ENCODE measurements at places on chromosomes 6 and 20.

DNA sequence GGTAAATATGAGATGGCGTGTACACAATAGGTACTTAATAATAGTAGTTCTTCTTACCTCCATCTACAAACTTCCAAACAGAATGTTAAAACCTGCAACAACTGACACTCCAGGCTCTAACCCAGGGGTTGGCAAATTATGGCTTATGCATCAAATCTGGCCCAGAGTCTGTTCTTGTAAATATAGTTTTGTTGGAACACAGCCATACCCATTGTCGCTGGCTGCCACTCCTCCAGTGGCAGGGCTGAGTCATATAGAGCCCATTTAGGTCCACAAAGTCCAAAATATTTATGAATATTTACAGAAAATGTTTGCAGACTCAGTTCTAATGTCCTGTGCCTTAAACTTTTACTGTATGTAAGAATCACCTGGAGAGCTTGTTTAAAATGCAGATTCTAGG, 69.9 kb upstream of the BTBD3 start:
- no peak for DNase-seq

- no peak for DNase-seq
Observed at GRCh38 chr20:58277578-58278472, 31.7 kb upstream of the RAB22A start.

- no peak for DNase-seq
Observed at GRCh38 chr6:16230953-16231352, 7.4 kb upstream of the GMPR start.

GRCh38 chr6:102149191-102149590, 755.7 kb downstream of the GRIK2 start:
- DNase-seq: no peak

- DNase-seq: no peak
Observed at GRCh38 chr6:1137849-1138248, 174.0 kb upstream of the FOXQ1 start.

GRCh38 chr20:17494201-17494600, 37.0 kb downstream of the BFSP1 start:
- DNase-seq: no peak

GRCh38 chr6:42431356-42431755, 20.4 kb downstream of the TRERF1 start:
- DNase-seq: no peak

DNA sequence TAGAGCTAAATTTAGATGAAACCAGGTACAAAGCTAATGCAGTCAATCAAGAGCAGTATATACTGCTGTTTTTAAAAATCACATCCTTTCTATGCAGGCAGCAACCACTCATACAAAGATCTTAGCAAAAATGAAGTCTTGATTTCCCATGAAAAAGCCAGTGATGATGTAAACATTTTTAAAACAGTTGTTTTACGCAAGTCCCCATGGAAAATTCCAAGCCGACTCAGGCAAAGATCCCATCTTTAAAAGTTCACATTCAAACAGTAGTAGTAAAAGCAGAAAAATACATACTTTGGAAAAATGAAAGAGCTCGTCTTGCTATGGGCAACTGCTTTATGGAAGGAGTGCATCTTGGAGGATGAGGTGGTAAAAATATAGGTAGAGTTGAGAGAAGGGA, 84.0 kb downstream of the RCAN2 start:
- DNase-seq: no peak

- no peak for DNase-seq
Observed at GRCh38 chr20:5974531-5974930, 24.1 kb downstream of the MCM8 start.

DNA sequence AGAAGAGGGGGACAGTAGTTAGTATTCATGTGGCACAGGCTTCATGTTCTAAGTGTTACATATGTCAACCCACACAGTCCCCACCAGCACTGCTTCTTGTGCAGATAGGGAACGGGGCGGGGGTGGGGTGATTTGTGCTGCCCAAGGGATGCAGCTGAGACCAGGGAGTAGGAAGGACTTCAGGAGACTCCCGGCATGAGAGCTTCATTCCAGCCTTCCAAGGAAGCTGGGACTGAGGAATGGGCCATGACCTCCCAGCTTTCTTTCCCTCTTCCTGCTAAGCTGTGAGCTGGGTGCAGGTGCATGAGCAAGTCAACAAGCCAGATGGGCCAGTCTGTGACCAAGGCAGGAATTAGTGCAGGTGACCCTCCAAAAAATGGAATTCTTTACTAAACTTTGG, 9.2 kb downstream of the BEND3 start:
- DNase-seq: no peak

- DNase-seq: peak; percentile 25
Observed at GRCh38 chr6:33577106-33577535, 3.0 kb downstream of the BAK1 start.

DNA sequence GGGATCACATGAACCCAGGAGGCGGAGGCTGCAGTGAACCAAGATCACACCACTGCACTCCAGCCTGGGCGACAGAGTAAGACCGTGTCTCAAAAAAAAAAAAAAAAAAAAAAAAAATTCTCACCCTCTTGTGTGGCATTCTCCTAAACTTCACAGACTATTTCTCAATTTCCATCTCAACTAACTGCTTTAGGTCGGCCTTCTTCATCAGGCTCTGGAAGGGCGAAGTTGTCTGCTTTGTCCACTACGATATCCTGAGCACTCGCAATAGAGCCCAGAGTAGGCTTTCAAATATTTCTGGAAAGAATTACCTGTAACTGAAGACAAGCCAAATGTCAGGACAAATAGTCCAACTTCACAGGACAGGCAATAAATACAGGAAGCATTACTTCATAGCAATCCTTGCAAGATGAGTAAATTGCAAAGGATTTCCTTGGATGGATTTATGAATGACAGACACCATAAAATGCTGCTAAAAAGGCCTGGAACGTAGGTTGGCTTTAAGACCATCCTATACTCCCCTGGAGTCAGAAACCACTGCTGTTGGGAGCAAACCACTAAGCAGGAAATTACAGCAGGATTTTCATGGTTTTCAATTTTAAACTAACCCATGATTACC, 116.3 kb upstream of the SLC2A12 start:
- DNase-seq: no peak

GRCh38 chr6:162485464-162485863, 242.1 kb downstream of the PRKN start:
- no peak for DNase-seq

GRCh38 chr20:36754656-36755222, 8.8 kb upstream of the NDRG3 start:
- DNase-seq: peak; percentile 67

DNA sequence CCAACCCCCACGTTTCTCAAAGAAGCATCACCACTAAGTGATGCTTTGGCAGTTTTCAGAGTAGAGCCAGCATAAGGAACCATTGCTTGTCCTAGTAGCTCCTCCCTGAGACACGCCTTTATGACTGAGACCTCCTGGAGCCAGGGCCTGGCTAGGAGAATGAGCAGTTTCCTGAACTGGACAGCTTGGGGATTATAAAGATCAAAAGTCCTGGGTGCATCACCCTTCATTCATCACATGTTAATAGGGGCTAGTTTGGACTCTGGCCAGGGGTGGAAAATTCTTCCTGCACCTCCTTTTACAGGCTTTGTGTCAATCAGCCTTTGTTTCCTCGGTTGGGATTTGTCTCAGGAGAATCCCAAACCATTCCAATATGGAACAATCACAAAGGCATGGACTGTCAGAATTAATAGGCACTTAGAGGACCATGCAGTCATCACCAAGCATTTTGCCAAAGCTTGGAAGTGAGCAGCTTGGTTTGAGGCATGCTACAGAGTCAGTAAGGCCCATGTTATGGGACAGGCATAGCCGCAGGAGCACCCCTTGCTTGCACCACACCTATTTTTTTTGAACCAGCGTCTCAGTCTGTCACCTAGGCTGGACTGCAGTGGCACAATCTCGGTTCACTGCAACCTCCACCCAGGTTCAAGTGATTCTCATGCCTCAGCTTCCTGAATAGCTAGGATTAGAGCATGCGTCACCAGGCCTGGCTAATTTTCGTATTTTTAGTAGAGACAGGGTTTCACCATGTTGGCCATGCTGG, 64.9 kb upstream of the TGM3 start:
- DNase-seq: no peak

GRCh38 chr6:139109558-139109957, 25.3 kb upstream of the HECA start:
- peak; percentile 43 for DNase-seq

Data from CD4-positive, alpha-beta T cell treated with Interleukin-2 at 100 ng/mL for 4 hours (primary cell).